Astrocyte of the hippocampus (primary cell): ENCODE measurements at places on chromosomes 3 and 15.

DNA sequence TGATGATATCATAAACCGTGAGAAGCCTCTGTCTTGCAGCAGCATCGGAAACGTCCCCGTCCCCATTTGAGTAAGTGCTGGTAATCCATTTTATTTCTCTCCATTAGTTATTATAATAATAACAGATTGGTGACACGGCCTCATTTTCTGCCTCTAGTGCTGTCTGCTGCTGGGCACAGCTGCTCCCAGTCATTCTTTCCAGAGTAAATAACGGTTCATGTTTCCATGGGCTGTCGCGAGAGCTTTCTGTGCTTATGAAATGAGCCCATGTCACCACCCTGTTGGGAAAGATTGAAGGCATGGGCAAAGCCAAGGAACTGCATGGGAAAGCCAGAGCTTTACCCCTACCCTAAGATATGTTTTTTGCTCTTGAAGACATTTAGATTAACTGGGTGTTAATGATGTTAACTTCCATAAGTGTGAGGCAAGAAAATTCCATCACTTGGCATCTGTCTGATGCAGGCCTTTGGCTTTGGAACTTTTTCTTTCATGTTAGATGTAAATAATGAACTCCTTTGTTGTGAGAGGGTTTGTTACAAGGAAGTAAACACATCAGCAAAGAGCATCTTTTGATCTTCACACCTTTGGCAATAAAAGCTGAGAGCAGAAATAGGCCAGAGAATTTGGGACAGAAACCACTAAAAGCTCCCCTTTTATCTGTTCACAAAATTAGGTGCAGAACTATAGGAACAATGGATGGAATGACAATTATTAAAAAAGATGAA lies 141.8 kb downstream of the FILIP1L start:
- no peak for DNase-seq

DNA sequence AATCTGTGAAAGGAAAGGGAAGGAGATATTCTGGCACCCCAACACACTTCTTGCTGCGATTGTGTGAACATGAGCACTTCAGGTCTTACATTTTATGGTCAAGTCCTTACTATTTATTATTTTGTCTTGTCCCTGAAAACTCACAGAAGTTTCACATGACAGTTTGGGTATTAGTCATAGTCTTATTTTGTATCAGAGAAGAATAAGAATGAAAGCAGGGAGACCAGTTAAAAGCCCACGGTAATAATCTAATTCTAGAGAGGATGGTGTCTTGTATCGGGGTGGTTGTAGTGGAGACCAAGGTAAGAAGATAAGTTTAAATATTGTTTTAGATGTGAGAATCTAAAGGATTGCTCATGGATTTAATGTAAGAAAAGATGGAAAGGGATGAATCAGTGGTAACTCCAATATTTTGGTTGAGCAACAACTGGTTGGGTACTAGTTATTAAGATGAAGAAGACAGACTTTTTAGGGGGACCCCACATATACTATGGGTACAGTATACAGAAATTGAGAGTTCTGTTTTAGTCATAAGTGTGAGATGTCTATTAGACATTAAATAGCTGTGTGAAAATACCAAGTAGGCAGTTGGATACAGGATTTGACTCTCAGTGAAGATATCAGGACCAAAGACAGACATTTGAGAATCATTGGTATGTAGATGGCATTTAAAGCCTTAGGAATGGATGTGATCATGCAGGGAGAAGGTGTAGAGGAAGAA lies 227.6 kb downstream of the MFSD1 start:
- DNase-seq: no peak

DNA sequence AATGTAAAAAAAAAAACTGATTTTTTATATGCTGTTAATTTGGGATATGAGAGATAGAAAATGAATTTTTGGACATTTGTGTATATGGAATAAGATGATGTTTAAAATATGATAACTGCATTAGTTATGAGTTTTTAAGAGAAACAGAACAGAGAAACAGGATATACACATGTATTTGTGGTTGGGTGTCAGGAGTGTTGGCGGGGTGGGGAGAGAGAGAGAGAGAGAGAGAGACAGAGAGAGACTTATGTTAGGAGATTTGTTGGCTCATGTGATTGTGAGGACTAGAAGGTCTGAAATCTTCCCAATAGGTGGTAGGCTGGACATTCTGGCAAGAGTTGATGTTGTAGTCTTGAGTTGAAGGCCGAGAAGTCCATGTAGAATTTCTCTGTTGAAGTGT lies 1121.6 kb upstream of the GBE1 start:
- DNase-seq: no peak

DNA sequence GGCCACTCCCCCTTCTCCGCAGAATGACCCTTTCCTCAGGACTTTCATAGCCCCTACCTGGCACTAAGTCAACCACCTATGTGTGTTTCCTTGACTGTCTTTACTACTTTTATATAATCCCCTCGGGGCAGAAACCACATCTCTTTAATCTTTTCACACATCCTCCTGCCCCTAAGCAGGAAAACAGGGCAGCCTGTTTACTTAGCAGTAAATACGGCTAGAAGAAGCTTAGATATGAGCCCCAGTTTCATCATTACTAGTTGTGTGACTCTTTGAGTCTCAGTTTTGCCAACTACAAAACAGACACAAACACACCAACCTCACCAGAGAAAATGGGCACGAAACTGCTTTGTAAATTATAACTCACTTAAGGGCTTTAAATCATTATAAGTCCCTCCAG lies 98.3 kb downstream of the CYP19A1 start:
- no peak for DNase-seq

DNA sequence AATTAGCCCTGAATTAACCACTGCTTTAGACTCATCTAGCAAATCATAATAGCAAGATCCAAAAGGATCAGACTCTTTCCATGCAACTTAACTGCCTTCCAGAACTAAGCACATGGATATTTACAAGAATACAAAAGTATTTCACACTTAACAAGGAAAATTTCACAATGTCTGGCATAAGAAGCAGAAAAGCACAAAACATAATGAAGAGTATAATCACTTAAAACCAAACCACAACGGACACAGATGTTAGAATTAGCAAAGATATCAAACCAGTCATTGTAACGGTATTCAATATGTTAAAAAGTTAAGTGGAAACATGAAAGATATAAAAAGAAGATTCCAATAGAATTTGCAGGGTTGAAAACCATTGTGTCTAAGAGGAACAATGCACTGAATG lies 51.5 kb upstream of the COL6A6 start:
- DNase-seq: no peak

GRCh38 chr15:96764501-96764900 lies 434.0 kb downstream of the NR2F2 start:
- DNase-seq: no peak

DNA sequence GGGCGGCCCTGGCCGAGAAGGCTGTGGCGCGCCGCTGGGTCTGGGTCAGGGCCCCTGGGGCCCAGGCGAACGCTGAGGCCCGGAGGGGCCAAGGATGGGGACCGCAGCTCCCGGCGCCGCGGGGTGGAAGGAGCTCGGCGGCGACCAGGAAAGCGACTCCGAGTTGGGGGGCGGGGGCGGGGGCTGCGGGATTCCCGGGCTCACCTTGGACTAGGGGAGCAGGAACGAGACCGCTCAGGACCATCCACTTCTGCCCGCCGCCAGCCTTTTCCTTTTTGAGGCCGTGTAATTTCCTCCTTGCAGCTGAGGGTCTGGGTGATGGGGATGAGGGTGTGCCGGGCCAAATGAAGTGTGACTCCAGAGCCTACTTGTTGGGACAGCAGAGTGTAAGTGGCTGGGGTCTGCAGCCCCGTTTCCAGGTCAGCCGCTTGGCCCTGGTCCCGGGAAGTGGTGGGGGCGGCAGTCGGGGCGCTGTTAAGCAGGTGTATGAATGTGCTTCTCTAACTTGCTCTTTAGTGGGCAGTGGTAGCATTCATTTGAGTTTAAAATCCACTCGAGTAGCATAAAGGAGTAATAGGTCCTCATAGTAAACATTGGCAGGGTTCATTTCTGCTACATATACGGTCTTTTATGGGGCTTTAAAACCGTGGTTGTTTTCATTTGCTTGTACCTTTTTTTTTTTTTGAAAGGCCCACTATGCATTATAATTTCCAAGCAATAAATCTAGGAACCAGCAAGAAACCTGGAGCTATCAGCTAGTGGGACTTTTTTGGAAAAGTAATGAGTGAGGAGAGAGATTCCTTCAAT lies 717 bp downstream of the PXK start:
- peak; percentile 52 for DNase-seq

GRCh38 chr3:73552700-73553099 lies 72.0 kb downstream of the PDZRN3 start:
- DNase-seq: peak; percentile 44

GRCh38 chr15:68479406-68479805 lies 47.4 kb upstream of the ITGA11 start:
- DNase-seq: peak; percentile 96

GRCh38 chr3:132720228-132720627 lies 2.0 kb downstream of the NPHP3 start:
- DNase-seq: no peak

DNA sequence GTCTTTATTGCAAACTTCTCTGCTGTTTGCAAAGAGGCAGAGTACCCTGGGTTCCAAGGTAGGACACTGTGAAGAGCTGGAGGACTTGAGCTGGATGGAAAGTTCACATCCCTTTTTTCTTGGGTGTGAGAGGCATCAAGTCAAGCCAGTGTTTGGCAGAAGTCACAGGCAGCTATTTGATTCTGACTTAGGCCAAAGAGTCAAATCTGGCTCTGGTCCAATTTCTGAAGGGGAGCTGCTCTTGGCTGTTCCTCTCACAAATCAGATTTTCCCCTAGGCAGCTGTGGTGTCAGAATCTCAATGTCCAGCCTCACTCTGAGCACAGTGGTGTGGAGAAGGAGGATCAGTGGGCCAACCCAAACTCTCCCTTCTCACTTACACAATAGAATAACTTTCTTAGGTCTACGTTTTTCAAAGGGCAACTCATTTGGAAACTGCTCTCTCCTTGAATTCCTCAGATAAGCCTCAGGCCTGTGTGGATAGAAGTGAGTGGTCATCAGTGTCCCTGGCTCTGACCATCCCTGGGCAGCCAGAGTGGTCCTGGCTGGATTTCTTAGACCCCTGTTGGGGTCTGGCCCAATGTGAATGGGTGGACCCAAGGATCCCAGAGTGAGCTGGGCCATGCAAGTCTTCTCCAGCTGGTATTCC lies 18.2 kb upstream of the AMOTL2 start:
- peak; percentile 63 for DNase-seq

DNA sequence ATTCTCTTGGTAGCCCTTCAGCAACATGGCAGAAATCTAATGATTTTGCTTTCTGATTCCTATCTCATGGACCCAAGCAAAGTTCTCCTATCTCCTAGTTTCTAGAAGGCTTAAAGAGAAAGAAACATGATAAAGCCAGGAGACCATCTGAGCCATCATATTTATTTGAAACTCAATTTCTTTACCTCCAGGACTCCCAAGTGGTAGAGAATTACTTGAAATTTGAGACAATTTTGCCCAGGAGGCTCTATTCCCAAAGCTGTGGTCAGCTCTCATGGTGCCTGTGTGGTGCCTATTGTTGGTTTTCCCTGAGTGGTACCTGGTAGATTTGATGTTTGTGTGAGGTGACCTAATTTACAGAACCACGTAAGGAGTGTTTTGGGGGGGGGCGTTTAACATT lies 38.8 kb downstream of the CHP1 start:
- no peak for DNase-seq

GRCh38 chr3:121436641-121437040 lies 109.1 kb downstream of the POLQ start:
- DNase-seq: peak; percentile 40

DNA sequence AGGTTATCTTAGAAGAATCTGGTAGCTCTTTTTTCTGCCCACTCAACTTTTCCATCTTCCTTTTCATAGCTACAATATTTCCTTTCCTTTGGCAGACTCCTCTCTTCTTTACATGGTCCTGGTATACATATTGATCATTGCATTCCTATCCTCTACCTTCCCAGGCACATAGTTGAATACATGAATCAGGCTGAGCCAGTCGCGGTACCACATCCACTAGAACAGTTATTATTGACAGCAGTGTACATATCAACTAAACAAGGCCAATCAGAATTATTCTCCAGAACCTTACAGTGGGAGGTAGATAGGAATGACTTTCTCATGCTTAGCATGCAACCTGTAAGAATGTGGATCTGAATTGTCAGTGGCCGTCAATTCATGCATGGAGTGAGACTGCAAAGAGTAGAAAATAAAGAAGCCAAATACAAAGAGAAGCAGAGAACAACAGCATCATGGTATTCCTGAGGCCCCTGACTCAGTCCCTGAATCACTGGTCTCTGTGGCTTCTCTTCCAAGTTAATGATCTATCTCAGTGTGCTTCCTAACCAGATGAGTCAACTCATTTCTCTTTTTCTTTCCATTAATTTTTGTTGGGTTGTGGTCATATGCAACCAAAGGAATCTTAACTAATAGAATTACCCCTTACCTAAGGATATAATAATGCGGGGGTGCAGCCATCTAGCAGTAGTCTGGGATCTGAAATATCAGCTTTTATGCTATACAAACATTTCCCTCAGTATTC lies 60.9 kb upstream of the DCBLD2 start:
- peak; percentile 91 for DNase-seq

- DNase-seq: no peak
Measured at GRCh38 chr15:57335293-57335715, 41.0 kb upstream of the CGNL1 start.

DNA sequence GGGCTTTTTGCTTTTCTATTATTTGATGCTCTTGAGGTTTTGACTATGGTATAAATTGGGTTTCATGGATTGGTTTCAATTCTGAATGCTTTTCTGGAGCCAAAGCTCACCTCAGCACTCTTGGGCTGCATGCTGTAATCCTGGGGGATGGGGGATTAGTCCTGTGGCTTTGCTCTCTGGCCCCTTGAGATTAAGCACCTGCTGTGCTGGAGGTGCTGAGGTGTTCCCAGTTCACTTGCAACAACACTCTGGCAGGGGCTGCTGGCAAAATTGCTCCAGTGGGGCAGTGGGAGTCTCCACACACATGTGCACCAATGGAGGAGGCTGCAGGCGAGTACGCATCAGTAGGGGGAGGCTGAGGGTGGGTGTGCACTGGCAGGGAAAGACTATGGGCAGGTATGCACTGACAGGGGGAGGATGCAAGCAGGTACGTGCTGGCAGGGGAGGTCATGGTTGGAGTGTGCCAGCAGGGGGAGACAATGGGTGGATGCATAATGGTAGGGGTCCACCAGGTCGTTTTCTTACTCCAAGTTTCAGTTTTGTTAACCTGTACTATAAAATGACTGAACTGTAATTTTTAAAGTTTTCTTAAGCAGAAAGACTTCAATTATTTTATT lies 489.2 kb downstream of the FGF12 start:
- no peak for DNase-seq

- DNase-seq: peak; percentile 28
Measured at GRCh38 chr15:91603384-91604080, 250.0 kb upstream of the SLCO3A1 start.

DNA sequence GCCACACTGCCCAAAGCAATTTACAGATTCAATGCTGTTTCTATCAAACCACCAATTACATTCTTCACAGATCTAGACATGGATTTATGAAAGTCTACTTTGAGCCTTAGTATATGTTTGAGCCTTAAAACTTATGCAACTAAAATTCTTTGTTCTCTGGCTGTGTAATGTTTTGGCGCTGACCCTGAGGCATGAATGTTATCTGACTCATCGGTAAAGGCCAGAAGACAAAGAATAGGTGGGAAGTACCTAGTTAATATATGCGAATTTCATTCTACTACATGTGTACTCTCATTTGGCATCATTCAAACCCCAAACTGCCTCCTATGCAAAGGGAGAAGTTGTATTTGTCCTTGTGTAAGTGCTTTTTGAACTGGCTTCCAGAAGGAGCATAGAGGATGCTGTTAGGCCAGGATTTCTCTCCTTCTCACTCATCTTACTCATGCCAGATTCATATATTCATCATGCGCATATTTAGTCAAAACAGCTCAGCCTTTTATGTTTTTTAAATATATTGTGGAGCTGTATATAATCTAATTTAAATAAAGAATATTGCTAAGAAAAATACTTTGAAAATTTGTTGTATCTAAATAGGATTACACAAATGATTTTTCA lies 204.2 kb downstream of the NFKBIZ start:
- DNase-seq: peak; percentile 78
